ENCODE measurements at places on chromosomes 7 and 10.

GRCh38 chr10:121048749-121049148 lies 197.6 kb downstream of the WDR11 start:
- no peak for DNase-seq

DNA sequence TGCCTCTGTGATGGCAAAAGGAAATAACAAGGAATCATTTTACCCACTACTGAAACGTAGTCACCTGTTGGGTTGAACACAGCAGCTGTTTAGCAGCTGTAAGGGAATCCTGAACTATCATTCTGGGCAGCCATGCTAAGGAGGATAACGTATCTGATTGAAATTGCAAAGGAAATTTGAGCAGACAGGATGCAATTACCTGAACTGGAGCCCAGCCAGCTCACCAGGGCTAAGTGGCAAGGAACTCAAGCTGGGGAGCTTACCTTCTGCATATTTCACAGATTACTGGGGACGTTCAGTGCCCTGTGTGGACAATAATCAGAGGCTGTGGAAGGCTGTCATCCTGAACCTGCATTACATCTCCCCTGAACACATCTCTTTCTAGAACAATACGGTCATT lies 650.5 kb downstream of the SORCS3 start:
- no peak for DNase-seq

DNA sequence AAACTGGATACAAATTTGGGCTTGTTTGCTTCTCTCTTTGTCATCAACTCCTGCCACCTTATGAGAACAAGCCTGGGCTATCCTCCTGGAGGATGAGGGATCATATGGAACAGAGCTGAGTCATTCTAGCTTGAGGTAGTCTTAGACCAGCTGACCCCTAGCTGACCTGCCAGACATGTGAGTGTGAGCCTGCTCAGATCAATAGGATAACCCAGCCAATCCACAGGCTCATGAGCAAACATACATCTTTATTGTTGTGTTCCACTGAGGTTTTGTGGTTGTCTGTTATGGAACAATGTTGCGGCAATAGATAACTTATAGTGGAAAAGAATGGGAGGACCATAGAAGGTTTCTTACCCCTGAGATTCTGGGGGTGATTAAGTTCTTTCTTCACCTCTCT lies 54.5 kb upstream of the FAM180A start:
- DNase-seq = no peak

GRCh38 chr7:64625114-64626082 lies 40.5 kb upstream of the ZNF107 start:
- no peak for DNase-seq

DNA sequence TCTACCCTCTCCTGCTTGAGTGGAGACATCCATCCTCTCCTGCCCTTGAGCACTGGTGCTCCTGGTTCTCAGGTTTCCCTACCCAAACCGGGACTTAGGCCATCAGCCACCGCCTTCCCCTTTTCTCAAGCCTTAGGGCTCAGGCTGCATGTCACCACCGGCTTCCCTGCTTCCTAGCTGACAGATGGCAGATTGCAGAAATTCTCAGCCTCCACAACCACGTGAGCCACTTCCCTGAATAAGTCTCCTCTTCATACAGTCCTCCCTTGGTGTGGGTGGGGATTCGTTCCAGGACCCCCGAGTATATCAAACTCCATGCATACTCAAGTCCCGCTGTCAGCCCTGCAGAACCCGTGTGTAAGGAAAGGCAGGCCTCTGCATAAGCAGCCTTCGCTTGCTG lies 203.5 kb upstream of the ZNF32 start:
- no peak for DNase-seq

GRCh38 chr10:48444861-48445841 lies 138.7 kb downstream of the MAPK8 start:
- no peak for DNase-seq

DNA sequence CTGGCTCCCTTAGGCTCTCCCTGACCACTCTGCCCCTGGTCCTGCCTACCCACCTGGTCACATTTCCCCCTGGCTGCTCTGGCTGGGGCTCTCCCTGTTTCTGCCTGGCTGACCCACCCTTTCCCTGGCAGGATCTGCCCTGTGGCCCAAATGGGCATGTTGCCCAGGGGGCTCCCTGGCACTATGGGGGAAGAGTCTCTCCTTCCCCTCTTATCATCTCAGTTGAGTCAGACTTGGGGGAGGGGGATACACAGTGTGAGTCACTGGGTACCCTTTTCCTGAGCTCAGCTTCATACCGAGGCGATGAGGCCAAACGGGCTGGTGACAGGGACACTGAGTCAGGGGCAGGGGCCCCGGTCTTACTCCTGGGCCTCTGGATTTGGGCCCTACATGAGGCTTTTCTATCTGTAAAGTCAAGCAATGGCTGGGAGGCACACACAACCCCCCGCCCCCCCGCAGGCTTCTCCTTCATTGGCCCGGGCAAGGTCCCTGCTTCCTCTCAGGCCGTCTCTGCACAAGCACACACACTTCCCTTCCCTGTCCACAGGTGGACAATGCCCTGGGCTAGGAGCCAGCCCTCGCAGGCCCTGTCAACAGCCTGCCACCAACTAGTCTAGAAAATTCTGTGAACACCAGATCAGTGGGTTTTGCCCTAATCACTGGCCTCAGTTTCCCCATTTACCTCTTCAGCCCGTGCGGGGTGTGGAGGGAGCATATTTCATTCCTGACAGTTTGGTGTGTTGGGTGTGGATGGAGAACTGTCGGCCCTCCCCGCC lies 627 bp upstream of the FLNC start:
- no peak for DNase-seq

DNA sequence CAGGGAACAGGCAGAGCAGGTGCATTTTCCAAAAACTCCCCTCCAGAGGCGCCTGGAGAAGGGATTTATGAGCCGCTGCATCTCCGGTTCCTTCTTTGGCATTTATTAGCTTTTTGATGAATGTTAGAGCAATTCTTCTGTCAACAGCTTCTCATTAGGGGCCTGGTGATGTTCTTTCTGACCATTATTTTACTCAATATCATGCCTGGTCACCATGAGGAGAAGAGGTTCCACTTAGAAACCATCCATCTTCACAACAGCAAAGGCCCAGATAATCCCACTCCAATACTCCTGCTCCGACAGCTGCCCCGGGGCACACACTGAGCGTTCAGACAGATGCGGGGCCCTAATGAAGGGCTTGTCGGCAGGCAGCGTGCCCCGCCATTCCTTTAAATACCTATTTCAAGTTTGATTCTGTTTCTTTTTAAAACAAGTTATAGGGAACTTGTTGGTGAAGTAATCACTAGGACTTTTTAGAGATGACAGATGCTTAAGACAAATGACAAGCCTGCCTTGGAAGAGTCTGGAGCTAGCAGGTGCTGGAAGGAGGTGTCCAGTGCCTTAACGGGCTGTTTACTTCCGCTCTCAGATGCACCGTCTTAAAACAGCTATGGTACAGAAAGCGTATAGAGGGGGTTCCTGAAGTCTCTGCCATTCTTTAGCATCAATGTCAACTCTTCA lies 31.7 kb downstream of the ECHDC3 start:
- DNase-seq = no peak

DNA sequence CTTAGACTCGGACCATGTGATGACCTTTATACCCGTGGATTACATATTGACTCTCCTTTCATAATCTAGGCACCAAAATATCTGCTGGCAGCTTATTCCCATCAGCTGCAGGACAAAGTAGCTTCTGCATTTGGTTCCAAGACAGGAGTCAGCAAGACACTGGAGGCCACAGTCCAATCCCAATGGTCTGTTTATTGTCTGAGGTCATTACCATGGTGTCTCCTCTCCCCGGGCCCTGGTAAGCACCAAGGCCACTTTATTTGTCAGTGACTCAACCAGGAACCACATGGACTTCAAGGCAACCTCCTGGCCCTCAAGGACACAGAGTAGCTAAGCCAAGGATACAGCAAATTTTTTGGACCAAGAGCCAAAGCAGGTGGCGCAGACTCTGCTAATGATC lies 36.1 kb downstream of the KCNMA1 start:
- DNase-seq = no peak

DNA sequence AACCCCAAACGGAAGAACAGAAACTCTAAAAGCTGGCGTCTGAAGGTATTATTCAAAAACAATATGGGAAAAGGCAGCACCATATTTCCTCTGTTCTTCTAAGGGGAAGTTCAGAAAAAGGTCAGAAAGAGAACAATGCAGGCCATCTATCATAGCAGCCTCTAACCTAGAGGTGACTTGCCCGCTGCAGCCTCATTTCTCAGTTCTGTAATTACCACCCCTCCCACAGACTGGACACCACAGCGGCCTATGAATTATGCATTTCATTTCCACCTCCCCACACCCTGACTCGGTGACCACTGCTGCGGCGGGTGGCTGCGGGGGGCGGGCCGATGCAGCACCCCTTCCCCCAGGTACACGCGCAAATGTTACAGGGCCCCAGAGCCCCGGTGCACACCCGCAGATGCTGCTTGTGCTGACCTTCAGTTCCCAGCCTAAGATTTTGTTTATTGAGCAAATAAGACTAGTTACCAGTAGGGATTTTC lies 125.5 kb downstream of the CLEC2L start:
- no peak for DNase-seq

GRCh38 chr10:21479570-21480315 lies 45.7 kb downstream of the SKIDA1 start:
- DNase-seq = no peak

GRCh38 chr7:41769162-41769561 lies 66.3 kb upstream of the INHBA start:
- no peak for DNase-seq

GRCh38 chr10:94680544-94680943 lies 3.0 kb upstream of the CYP2C18 start:
- DNase-seq = no peak

GRCh38 chr10:11424456-11425295 lies 186.8 kb downstream of the USP6NL start:
- no peak for DNase-seq

GRCh38 chr10:31864834-31865518 lies 63.7 kb downstream of the ARHGAP12 start:
- no peak for DNase-seq

DNA sequence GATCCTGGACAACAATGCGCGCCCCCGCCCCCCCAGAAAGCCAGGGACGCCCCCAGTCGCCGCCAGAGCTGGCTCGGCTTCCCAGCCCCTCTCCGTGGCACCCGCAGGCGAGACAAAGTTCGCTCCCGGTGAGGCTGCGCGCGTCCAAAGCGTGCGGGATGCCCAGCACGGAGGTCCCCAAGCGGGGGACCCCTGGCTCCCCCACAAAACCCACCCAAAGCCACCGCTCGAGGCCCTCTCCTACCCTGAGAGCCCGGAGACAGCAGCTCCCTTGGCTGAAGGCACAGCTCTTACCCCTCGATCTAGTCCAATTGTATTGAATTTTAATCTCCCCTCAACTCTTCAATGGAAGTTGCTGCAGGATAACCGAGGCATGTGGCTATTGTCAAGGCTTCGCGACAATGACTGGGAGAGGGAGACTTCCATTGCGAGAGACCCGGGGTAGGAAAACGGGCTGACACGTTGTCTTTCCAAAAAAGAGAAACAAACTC lies 305.3 kb downstream of the PRPF18 start:
- no peak for DNase-seq

GRCh38 chr10:24254180-24254579 lies 45.2 kb downstream of the KIAA1217 start:
- DNase-seq = no peak

- DNase-seq = no peak
These were observed 26.2 kb upstream of the C10orf105 start for GRCh38 chr10:71745664-71746250.

GRCh38 chr7:141071855-141072547 lies 1.9 kb upstream of the TMEM178B start:
- DNase-seq = no peak
